Activated gamma-delta T cell treated with Interleukin-2 at 50 U/mL for 16 hours (primary cell): ENCODE measurements at places on chromosomes 2 and 18.

- no peak for DNase-seq
Measured at GRCh38 chr2:109547280-109547679, 66.5 kb downstream of the SEPTIN10 start.

GRCh38 chr18:37701967-37702366 lies 136.4 kb upstream of the CELF4 start:
- no peak for DNase-seq

DNA sequence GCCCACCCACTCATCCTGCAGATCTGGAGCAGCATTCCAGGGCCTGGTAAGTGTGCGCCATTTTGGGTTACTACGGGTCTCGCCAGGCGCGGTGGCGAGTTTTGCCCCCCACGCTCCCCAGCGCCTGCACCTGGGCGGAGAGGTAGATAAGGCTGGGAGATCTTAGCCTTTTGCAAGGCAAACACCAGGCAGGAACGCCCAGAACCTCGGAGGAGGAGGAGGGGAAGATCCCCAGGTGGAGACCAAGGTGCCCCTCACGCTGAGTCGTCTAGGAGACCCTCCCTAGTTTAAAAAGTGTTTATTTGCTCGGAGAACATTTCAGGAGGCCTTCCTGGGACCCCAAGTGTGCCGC lies 365 bp upstream of the RAMP1 start:
- no peak for DNase-seq

DNA sequence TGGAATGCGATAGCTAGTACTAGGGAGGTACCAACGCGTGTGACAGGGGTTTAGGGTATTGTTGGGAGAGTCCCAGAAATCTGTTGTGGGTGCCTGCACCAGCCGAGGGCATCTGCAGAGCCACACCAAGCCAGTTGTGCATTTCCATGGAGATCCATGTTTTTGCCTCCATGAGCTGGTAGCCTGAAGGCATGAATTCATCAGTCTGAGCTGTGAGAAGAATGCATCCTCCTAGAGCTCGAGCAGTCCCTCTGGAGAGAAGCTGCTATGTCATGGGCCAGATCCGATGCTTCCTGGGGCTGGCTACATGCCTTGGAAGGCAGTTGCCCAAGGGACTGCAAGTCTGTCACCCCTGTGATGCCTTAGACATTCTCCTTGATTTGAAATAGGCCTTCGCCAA lies 57.9 kb downstream of the LIPG start:
- no peak for DNase-seq

DNA sequence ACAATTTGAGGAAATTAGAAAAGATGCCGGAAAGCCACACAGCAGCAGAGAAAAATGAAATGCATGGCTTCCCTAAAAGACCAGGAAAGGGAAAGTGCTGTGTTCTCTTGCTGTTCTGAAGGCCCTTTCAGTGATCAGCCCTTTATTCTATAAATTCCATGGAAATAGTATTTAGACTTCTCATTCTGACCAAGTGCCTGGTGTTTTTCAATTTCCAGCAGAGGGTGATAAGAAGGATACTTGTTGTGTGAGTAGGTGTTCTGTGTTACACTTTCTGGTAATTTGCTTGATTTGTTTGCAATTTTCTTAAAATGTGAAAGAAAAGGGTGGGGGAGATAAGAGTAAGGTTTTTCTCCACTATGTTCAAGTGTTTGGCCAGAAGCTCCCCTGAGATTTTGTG lies 504.5 kb downstream of the IRS1 start:
- DNase-seq, result no peak

DNA sequence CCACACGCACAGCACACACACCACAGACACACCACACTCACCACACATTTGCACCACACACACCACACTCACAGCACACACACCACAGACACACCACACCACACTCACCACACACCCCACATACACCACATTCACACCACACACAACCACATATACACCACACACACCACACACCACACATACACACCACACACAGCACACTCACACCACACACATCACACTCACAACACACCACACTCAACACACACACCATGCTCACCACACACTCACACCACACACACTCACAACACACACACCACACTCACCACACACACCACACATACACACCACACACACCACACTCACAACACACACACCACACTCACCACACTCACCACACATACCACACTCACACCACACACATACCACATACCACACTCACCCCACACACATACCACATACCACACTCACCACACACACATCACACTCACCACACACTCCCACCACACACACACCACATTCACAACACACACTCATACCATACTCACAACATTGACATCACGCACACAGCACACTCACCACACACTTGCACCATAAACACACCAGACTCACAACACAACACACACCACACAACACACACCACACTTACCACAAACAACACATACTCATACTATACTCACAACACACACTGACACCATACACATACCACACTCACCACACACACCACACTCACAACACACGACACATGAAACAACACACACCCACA lies 60.0 kb downstream of the SDC1 start:
- no peak for DNase-seq

DNA sequence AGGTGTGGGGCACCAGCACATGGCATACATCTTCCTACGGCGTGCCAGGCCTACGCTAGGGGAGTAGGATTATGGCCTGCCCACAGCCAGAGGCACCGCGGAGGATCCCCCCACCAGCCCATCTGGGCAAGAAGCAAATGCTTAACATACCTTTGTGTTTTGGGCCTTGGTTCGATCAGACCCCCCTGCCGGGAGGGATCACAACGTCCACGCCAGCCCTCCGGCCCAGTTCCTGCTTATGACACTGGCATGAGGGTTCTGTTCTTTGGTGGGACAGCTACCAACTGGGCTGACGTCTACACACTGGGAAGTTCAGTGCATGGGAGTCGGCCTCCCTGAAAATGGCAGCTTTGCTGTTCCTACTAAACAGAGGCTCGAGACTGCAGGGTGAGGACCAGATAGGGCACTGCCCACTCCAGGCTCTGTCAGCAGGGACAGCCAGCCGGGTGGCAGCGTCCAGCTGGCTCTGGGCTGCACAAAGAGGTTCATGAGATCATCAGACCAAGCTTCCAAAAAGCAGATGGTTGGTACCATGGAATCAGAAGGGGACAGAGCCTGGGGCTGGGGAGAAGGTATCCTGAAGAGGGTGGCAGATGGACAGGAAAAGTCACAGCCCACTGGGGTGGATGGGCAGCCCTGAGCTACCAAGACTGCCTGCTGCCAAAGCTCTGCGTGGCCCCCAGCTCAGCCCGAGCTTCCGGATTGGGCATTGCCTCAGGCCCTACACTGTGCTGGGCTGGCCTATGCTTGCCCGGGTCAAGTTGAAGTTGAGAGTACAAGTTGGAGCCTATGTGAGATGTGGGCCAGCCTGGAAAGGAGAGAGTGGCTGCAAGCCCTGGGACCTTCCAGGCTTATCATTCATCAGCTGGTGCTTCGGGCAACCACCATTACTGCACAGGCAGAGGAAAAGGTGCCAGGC lies 61.7 kb upstream of the TEX51 start:
- no peak for DNase-seq

GRCh38 chr2:181786371-181787228 lies 104.9 kb upstream of the ITPRID2 start:
- no peak for DNase-seq

DNA sequence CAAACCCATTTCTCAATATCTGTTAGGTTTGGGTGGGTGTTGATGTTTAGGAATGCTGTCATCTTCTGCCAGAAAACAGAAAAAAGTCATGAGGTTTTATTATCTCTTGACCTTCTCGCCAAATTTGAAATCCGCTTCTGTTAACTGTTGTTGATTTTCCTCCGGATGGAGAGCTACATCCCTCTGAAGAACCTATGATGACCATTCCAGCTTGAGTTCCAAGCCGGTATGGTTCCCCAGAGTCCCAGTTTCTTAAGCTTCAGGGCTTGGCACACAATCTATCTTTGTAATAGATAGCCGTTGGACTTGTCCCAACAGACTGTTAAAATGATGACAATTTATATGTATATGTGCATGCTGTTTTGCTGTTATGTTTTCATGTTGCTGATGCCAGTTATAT lies 1201.0 kb downstream of the LRP1B start:
- DNase-seq, result no peak

DNA sequence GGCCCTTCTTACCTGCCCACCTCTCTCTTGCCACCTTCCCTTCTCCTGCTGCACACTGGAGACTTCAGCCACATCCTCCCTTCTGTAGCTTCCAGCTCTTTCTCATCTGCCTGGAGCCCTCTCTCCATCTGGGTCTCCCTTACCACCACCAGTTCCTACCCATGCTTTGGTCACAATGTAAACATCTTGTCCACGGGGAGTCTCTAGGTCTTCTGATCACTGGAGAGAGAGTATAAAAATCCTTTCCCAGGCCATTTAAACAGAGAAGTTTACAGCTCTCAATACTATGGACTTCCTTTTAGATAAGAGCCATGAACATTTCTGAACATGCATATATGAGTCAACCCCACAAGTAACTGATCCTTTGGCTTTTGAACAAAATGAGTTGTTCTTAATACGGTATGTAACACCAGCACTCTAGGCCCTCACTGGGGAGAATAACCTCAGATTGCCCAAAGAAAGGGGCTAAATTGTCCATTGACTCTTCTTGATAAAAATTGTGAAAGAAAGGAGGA lies 5.8 kb downstream of the ARHGAP25 start:
- DNase-seq, result no peak

GRCh38 chr2:211900000-211900399 lies 638.6 kb downstream of the ERBB4 start:
- no peak for DNase-seq

DNA sequence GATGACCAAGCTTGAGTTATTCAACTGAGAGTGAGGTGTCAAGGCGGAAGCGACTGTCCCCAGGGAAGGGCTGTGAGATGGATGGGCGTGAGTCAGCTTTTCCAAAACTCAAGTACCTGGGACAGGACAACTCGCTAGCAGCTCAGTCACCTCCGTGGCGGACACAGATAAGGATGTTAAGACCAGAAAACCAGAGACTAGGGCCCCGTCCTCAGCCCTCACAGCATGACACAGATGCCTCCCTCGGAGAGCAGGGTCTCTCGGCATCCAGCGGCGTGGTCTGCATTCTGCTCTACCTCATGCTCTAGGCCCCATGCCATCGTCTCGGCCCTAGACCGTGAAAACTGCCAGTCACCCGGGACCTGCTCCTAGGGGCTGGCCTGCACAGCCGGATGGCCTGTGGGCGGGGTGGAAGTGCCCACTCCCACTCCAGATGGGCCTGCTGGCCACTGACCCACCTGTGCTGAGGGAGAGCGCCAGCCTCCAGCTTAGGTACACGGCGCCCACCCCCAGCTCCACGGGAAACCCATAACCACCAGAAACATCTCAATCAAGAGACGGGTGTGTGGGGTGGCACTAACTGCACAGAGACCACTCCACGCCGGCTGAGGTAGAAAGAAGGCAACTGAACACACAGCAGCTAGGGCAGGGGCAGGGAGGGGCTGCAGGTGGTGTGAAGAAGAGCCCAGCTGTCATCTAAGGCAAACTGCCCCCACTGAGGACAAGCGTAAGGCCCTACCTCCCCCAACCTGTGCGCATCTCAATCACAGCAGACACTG lies 39.8 kb downstream of the ANO7 start:
- no peak for DNase-seq

DNA sequence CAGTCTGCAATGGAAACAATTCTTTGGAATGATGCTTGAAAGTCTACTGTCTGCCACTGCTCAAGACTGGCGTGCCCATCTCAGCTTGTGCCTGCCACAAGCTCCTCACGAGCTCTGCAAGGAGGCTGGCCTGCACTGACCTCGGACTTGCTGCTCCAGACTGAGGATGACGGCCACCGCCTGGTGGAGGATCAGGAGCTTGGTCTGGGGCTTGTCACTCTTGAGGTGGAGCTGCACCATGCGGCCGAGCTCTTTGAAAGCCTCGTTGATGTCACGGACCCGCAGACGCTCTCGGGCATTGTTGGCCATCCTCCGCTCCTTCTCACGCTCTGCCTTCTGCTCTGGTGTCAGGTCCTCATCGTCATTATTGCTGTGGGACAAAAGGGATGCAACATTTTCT lies 269.4 kb upstream of the CCDC68 start:
- DNase-seq, result no peak

DNA sequence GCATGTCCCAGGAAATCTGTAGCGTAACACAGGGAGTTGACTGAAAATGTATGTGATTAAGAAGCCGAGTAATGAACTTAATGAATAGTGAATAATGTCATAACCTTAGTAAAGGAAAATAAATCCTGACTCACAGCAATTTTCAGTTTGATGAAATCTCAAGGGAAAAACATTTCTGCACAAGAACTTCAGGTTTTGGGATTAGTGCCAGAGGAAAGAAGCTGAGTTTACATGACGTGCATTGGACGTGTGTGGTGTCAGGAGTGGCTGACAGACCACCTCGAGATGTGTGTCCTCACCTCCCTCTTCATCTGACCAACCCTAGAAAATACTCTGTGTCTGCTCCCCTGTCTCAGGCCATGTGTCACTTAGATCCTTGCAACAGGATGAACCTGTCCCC lies 39.1 kb downstream of the VWA3B start:
- no peak for DNase-seq

DNA sequence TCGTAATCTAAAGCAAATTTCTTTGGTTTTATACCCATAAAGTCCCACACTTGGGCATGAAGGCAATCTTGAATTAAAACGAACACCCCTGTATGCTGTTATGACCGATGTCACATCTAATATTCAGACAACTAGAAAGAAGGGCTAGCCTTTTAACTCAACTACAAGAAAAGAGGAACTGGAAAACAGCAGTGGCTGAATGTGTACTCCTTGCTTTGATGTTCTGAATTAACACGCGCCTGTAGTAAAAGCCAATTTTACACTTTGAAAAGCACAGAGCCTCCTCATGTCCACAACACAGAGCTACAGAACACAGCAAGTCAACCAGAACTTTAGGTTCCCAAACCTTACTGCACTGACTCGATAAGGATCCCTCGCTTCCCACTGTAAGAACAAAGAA lies 147.6 kb downstream of the HDAC4 start:
- no peak for DNase-seq

DNA sequence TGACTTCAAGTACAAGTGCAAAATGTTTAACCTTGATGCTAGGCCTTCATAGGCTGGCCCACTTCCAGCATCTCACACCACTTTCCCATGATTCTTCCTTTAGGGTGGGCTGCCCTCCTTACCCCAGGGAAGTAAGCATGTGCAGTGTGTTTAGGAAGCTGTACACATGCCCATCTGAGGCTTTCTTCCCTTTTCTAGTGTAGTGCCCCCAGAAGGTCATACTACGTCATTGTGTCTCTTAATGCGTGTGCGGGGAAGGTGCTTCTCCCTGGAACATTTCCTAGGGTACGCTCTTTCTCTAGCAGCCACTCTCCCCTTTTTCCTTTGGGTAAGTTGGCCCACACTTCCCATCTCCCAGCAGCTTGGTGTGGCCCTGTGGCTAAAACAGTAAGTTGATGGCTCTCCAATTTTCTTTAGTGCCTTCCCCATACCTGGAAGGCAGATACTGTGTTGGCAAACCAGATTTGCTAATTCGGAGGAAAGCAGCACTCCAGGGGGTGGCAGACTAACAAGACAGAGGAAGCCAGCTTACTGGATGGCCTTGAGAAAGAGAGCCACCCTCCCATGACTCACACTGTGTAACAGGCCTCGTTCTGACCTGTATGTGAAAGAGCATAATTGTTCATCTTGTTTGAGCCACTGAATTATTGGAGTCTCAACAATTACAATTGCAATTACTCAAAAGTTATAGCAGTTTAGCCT lies 1.1 kb upstream of the SULT6B1 start:
- no peak for DNase-seq
